ENCODE measurements at places on chromosomes 4 and X.

- DNase-seq: no peak
Measured at GRCh38 chr4:186881521-186882220, 158.0 kb upstream of the FAT1 start.

DNA sequence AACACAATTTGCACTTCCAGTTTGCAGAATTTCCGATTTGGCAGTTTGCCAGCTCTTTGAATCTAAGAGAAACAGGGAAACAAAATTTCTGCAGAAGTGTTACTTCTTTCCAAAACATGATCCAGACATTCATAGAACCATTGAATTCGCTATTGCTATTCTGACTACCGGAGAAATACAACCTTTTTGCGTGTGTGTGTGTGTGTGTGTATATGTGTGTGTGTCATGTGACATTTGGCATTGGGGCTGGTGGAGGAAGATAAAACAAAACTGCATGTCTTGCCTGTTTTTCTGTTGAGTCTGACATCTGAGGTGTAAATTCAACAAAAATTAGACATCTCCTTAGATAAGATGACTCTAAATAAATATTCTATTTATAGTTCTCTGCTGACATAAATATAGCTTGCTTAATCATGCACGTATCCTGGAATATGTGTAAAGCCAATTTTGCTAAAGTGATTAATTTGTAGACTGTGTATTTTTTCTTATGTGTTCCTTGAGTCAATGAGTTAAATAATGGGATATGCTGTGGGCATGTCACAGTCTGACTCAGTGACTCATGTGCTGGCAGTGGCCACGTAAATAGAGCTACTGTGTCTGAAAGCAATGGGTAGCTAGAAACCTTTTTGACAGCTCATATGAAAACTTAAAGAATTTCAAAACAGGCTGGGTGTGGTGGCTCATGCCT, 98.9 kb downstream of the HPGD start:
- no peak for DNase-seq

- no peak for DNase-seq
Measured at GRCh38 chr4:176034499-176034898, 31.1 kb upstream of the WDR17 start.

GRCh38 chrX:84611843-84612636, 109.8 kb upstream of the HDX start:
- no peak for DNase-seq

- DNase-seq: no peak
Measured at GRCh38 chr4:105662935-105663675, 45.4 kb downstream of the INTS12 start.

DNA sequence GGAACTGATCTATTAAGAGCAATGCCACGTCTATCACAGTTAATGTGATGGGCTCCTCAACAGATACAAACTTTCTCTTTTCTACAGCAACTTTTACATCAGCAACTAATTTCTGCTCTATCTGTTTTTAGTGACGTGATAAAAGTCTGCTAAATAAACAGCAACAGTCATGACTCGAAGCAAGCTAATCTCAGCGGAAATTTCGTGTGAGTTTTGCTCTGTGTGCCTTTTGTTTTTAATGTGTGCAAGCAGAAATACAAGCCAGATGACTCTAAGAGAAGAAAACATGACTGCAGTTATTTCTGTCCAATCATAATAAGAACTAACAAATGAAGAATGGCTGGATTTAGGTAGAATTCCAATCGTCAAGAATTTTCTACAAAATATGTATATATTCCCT, 214.3 kb downstream of the LDB2 start:
- DNase-seq: no peak

- DNase-seq: no peak
Measured at GRCh38 chr4:169335331-169335730, 64.6 kb upstream of the SH3RF1 start.

DNA sequence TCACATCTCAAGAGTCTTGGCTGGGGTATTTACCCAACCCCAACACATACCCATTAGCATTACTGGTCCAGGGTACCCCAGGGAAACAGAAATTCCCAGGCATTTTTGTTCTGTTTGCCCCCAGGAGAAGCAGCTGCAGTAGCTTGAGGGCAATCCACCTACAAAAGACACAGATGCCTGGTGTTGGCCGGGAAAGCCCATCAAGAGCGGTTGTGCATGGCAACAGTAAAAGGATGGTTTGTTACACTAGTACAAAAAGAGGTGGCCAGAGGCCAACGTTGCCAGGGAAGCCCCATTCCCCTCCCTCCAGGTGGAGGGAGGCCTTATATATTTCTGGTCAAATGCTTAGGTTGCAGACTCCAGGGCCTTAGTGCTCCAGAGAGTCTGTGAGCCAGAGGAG, 637.8 kb downstream of the BCOR start:
- DNase-seq: no peak

GRCh38 chr4:99403380-99404184, 31.6 kb downstream of the ADH7 start:
- no peak for DNase-seq

DNA sequence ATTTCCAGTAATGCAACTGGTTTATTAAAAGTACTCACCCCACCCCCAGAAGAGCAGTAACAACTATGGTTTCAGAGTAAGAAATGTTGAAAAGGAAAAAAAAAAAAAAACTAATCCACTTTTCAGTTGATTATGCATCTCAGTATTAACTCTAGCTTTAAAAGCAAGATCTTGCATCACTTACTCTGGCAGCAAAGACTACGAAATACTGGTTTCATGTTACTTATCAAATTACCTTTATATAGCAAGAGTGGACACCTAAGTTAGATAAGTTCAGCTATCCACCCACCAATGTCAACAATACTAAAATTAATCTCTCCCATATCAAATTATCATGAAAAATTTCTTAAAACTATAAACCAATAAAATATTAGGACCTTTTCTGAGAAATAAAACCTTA, 105.0 kb downstream of the ABCB7 start:
- DNase-seq: no peak

DNA sequence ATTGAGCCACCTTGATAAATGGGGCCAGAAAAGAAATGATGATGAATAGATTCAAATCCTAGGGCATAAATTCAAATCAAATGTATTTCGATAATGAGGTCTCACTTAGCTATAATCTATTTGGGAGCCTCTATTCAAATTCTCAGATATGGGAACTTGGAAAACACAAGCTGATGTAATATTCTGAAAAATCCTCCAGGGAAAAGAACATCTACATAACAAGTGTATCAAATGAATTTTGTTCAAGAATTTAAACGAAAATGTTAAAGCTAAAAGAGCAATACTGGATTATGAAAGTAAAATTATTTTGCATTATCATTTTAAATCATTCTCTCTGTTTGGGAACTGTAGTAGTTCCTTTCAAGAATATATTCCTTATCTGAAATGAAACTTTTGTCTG, 38.9 kb upstream of the RAP1GDS1 start:
- DNase-seq: no peak

DNA sequence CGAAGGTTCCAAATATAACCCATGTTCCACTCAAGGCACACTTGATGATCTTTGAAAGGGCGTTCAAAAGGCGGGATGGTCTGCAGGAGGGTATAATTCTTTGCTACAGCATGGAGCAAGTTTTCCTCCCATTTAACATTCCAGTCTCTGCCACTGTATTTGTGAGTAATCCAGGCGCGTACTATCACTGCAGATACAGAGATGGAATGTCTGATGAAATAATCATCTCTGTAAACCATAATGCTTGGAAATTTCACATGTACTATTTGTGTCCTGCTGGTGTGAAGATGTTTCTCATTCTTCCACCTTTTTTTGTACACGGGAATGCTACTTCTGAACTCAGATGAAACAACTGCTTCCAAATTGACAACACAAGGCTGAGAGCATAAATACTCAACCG, 15.5 kb downstream of the SEL1L3 start:
- no peak for DNase-seq

DNA sequence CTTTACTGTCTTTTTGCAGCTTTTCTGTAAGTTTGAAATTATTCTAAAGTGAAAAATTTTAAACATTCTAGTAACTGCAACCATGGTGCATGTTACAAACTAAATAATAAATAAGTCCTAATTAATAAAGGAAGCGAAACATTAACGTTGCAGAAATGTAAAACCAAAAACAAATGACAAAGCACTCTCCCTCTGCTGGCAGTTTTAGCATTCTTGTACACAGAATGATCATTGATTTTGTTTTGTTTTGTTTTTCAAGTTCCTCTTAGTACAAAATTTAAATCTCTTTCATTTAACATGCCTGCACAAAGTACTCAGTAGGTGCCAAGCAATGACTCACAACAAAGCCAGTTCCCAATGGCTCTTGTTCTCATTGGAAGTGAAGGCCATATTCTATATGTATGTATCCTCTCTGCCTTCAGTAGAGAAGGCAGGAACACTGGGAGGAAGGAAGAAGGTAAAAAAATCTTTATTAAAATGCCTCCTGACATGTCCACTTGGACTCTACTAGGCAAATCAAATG, 13.7 kb upstream of the TMSB4X start:
- no peak for DNase-seq

GRCh38 chr4:159608436-159608835, 505.6 kb downstream of the RAPGEF2 start:
- DNase-seq: no peak

- no peak for DNase-seq
Measured at GRCh38 chr4:152633118-152633517, 46.7 kb downstream of the TMEM154 start.

GRCh38 chr4:86608757-86609375, 14.8 kb downstream of the PTPN13 start:
- no peak for DNase-seq

- no peak for DNase-seq
Measured at GRCh38 chr4:5798462-5798861, 87.5 kb downstream of the EVC start.

- DNase-seq: no peak
Measured at GRCh38 chr4:38815885-38816782, 11.5 kb upstream of the TLR1 start.

GRCh38 chr4:55438314-55438713, 42.6 kb downstream of the TMEM165 start:
- DNase-seq: no peak

DNA sequence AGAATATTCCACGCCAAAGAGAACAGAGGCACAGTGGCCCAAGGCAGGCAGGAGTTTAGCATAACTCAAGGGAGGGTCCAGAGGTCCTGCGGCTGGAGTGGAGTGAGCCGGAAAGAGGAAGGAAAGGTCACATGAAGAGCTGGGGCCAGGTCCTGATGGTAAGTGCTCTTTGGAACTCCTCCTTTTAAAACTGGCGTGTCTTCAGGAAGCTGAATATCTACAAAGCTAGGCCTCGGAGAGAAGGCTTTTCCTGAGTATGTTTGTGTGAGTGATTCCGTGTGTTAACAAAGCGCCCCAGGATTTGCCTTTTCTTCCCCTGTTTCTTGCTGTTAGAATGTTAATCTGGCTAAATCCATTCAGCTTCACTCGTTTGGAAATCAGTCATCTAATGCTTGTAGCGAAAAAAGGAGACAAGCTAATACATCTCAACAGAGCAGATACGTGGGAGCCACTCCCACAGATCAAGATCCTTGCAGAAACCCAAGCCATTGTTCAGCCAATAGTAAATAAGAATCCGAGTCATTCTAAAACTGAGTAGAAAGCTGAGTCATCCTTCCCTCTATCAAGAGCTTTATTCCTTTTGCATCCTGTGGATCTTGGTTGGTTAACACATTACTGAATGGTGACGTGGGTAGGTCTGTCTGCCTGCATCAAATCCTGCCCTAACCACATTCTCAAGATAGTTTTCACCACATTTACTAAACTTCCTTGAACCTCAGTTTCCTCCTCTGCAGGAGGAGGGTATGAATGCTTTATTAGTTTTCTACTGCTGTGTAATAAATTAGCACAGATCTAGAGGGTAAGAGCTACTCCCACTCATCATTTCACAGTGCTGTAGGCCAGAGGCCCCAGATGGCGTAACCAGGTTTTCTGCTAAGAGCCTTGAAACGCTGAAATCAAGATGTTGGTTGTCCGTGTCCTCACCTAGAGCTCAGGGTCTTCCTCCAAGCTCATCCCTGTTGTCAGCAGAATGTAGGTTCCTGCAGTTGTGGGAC, 43.2 kb upstream of the RBM47 start:
- no peak for DNase-seq

GRCh38 chr4:26724534-26724933, 136.1 kb upstream of the STIM2 start:
- no peak for DNase-seq

DNA sequence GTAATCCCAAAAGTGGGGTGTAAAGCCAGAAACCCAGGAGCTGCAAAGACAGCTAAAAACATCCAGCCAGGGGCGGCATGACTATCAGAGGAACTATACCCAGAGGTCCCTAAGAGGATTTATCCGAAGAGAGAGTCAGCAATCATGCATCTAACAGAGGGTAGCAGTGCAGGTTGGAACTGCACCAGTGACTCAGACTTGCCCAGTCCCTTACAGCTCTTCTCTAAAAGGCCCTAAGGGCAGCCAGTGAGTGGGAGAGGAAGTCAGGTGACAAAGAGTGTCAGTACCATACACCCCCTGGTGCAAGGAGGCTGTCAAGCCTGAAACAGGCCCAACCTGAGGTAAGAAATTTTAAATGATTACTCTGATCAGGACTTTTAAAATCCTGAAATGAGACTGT, 88.1 kb downstream of the CAMK2D start:
- no peak for DNase-seq

DNA sequence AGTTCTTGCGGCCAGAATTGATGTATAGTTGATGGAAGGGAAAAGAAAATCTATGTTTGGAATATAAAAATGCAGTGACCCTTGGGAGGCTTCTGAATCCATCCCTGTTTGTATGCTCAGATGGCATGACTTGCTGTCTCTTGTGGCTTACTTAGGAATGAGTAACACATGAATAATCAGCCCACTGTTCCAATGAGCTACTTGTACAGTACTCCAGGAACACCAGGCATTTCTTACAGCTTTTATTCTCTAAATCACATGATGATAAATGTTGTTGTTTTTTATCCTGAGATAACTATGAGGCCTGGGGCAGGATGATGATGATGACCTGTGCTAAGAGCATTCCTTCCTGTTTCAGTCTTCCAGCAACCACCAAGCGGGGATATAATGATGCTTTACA, 18.9 kb downstream of the TMPRSS11E start:
- DNase-seq: no peak

- DNase-seq: no peak
Measured at GRCh38 chr4:142725886-142726285, 120.2 kb downstream of the INPP4B start.

GRCh38 chrX:123408821-123409737, 225.0 kb downstream of the GRIA3 start:
- DNase-seq: no peak

DNA sequence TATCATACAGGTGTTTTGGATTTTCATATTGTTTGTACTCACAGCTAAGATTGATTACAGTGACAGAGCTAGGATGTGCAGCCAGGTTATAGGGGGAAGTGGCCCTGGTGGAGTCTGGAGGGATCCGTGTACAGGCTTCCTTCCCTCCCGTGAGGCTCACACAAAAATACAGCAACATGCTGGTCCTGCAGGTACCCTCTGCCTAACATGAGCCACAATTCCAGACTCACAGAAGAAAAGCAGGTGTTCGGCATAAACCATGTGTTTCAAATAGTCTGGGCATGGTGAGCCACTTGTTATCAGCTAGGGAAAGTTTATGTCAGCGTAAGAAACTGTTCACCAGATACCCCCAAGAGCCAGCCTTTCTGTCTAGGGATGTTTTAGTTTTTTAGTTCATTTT, 82.9 kb downstream of the HTT start:
- no peak for DNase-seq

- no peak for DNase-seq
Measured at GRCh38 chr4:182325848-182326255, 82.7 kb downstream of the TENM3 start.
